ENCODE measurements at places on chromosomes 6 and 20. TPM values are rescaled to one million over a fixed set of nuclear protein-coding genes. Genes with fewer than 3 reads are reported as not detected.

The ELOVL2 gene
- not detected for total RNA-seq

The NOTCH4 gene
- total RNA-seq = 0.77 TPM

The CPNE5 gene
- 0.47 TPM for total RNA-seq

The DYNLT2 gene
- 0.63 TPM for total RNA-seq

The LY6G6D gene
- not detected for total RNA-seq

The TMEM74B gene
- total RNA-seq = not detected

The KHDRBS2 gene
- not detected for total RNA-seq

The KHDC3L gene
- not detected for total RNA-seq

All from bronchial smooth muscle cell (primary cell).